ENCODE measurements at places on chromosomes 7 and 10.

GRCh38 chr10:63209705-63210104 is 76.6 kb downstream of the NRBF2 start:
- no peak for DNase-seq

GRCh38 chr7:35505066-35505465 is 189.9 kb downstream of the HERPUD2 start:
- DNase-seq: no peak

GRCh38 chr7:22990588-22990949 is 23.4 kb downstream of the HYCC1 start:
- DNase-seq: no peak

GRCh38 chr7:131921016-131921415 is 364.6 kb upstream of the PODXL start:
- no peak for DNase-seq

- no peak for DNase-seq
Observed at GRCh38 chr7:142811154-142811737, 40.5 kb downstream of the PRSS2 start.

DNA sequence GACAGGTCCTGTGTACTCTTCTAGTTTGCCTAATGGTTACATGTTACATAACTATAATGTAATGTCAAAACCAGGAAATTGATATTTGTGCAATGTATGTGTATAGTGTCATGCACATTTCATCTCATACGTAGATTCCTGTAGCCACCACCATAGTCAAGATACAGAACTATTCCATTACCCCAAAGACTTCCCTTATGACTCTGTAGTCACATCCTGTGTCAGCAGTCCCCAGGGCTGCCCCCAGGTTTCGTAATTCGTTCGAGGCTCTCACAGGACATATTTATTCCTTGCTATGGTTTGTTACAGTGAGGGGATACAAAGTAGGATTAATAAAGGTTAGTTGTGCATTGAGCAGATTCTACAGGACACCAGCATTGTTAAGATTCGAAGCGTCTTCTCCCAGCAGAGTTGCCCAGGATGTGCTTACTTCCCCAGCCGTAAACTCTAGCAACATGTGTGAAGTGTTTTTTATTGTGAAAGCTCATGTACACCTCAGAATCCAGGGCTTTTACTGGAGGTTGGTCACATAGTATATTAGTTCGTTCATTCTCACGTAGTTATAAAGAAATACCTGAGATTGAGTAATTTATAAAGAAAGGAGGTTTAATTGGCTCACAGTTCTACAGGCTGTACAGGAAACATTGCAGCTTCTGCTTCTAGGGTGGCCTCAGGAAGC is 18.6 kb downstream of the RABGEF1 start:
- DNase-seq: no peak

DNA sequence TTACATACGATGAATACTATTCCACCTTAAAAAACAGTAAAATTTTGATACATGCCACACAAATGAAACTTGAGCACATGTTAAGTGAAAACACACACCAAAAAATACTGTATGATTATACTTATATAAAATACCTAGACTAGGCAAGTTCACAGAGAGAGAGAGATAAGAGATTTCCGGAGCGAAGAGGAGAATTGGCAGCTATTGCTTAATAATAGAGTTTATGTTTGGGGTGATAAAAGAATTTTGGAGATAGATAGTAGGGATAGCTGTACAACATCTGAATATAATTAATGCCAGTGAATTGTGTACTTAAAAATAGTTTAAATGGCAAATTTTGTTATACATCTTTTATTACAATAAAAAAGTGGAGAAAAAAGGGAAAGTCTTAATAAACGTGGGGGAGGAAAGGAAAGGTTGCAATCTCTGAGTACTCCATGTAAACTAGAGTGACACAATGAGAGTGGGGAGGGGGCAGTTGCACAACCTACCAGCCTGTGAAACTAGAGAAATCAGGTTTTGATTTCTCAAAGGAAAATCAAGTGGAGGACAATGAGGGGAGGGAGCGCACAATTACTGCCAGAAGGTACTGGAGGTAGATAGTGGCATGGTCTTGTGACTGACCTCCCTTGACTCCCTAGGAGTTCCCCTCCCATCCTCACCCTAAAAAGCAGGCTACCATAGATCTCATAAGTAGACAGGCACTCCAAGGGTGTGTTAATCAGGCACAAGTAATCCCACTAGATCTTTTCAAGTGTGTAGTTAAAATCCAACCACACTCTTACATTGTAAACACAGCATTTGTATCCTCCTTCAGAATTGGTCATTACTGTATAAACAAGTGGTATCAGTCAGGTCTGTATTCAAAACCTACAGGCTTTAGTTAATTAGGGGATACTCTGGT is 31.6 kb upstream of the ANK3 start:
- no peak for DNase-seq

- DNase-seq: no peak
Observed at GRCh38 chr7:34087892-34088891, 182.9 kb downstream of the BMPER start.

GRCh38 chr10:28986117-28986792 is 302.6 kb upstream of the LYZL1 start:
- DNase-seq: no peak

GRCh38 chr10:58177362-58177947 is 90.2 kb downstream of the IPMK start:
- no peak for DNase-seq

DNA sequence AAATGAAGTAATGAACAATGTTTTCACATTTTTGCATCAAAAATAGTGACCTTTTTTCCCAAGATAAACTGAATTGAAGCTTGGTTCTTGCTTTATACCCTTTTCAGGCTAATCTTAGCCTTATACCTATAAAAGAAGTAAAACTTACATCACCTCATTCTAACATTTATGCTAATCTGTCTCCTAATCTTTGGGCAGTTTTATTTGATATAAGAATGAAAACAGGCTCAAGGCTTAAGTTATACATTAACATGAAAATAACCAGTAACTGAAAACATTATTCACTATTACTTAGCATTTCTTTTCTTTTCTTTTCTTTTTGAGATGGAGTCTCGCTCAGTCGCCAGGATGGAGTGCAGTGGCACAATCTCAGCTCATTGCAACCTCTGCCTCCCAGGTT is 113.1 kb downstream of the HIBADH start:
- DNase-seq: no peak

DNA sequence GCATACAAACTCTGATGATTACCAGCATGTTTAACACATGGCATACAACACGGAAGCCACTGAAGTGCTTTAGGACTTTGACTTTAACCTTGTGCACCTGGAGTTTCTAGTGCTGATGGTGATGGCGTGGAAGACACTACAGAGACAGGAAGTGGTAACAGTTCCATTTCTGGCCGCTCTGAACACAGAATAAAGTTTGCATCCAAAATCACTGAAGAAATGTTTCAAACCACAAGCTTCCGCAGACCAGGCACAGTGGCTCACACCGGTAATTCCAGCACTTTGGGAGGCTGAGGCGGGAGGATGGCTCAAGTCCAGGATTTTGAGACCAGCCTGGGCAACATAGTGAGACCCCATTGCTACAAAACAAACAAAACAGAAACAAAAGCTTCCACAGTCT is 40.3 kb upstream of the TNPO3 start:
- no peak for DNase-seq

DNA sequence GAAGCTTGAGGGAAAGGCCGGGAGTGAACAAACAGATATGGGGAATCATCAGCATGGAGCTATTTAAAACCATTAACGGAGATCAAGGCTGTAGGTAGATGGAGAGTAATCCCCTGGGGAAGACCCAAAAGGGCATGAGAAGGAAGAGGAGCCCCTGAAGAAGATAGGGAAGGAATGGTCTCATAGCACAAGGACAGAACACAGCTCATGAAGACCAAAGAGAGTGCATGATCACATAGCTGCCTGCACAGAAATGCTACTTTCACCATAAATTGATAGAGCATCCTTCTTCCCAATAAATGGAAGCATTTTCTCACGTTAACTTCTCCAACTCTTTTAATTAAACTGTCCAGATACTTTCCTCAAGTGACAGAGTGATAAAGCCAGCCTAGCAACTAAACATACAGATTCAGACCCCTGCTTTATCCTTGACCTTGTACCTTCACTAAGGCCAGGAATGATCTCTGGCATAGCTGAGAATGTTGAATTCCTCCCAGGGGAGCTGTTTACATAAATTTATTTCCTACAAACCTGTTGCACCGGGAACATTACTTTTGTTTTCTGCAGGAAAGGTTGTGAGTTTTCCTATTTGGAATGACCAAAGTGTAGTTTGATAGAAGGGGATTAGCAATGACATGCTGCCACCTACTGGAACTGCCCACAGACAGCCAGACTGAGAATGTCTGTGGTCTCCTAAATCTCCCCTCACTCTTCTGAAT is 110.8 kb upstream of the LRGUK start:
- DNase-seq: peak; percentile 39

DNA sequence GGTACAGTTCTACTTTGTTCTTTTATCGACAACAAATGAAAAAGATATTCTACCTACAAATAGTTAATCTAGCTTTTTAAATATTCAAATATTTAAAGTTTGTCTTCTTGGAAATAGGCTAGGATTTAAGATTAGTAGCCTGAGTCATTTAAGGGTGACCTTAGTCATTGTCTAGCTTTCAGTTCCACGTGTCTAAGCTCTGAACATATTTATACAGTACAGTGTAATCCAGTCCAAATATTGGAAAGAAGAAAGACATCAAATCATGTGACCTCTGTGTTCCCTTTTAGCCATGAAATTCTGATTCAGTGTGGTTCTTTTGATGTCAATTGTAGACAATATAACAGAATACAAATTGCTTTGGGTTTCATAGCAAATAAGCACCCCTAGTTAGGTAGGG is 121.1 kb downstream of the MALRD1 start:
- DNase-seq: no peak

GRCh38 chr10:125868372-125868975 is 12.6 kb downstream of the DHX32 start:
- no peak for DNase-seq

DNA sequence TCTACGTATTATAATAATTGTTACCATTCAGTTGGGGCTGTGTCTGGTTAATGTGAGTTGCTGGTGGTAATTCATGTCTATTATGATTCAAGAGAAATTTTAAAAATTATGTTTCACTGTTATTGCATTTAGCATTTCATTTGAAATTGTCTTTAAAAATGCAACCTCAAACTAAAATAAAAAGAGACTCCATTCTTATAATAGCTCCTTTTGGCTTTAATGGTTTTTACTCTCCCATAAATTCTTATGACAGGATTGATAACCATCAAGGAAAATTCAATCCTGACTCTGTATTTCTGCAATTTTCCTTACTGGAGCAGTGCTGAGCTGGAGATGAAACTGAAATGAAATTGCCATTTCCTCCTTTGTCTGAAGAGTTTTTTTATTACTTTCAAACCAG is 262.7 kb downstream of the REEP3 start:
- DNase-seq: no peak

DNA sequence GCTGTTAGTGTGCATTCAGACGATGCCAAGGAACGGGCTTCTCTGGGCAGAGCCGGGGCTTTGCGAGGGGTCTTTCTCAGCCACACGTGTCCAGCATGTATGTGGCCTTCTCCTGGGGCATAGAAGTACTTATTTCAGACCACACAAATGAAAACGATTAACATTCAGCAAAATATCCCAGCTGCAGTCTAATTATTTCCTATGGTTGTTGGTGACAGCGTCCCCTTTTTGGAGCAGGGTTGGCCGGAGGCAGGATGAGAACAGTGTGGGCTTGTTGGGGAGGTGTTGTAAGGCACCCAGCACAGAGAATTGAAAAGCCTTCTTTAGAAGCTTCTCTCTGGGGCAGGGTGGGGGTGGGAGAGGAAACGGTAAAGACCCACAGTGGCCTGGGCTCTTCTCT is 54.2 kb downstream of the PTPRE start:
- DNase-seq: no peak

GRCh38 chr7:48416327-48416908 is 245.2 kb downstream of the ABCA13 start:
- DNase-seq: no peak

DNA sequence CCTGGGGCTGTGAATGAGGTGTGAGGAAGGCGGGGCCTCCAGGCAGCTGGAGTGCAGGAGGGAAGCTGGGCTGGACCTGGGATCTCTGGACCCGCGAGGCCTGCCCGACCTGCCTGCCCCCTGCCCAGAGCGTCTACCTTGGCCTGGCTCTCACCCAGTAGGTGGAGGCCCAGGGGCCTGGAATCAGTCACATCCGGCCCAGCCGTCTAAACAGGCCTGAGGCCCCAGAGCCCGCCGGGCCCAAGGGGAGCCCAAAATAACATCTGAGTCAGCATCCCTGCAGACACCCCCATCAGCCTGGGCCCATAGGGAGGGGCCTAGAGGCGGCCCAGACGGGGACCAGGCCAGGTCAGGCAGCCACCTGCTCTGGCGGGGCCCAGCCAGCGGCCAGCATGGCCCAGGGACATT is 15.1 kb upstream of the ELN start:
- no peak for DNase-seq

GRCh38 chr7:101112233-101112632 is 14.7 kb upstream of the SERPINE1 start:
- no peak for DNase-seq

DNA sequence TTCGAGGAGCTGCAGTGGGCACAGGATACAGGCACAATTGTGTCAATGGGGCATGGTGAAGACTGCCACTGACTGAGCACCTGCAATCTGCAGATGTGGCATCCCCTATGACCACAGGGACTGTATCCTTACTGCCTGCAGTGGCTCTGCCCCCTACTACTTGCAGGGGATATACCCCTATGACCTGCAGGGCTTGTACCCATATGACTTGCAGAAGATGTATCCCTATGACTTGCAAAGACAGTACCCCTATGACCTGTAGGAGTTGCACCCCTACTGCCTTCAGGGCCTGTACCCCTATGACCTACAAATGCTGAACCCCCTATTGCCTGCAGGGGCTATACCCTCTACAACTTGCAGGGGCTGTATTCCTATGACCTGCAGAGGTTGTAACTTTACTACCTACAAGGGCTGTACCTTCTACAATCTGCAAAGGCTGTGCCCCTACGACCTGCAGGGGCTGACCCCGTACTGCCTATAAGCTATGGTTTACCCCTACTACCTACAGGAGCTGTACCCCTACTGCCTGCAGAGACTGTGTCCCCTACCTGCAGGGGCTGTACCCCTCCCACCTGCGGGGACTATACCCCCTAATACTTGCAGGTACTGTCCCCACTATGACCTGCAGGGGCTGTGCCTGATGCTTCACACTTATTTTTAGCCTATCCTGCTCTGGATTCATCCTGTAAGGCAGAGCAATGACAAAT is 65.9 kb upstream of the ADAM12 start:
- no peak for DNase-seq

DNA sequence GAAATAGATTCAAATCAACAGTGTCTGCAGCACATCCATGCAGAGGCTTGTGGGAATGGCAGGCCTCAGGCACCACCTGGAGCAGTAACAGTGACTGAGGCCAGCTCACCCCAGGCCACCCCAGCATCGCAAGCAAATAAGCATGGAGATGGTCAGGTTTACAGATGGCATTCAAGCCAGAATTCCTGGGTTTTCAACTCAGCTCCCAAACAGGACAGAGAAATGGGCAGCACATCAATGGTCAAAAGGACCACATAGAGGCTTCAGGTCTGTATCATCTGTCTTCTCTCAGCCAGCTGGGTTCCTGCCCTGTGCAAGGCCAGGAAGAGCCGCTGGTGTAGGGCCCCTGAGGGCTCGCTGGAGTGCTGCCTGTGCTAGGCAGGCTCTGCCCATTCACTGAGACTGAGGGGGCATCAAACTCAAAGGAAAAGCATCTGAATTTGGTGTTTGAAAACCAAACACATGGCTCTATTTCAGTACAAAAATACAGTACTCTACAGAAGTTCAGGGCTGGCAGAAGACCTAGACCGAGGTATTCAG is 112.5 kb downstream of the KMT2E start:
- DNase-seq: no peak
